ENCODE measurements at places on chromosomes 13 and 19.

GRCh38 chr13:30868799-30869470 is 37.1 kb upstream of the MEDAG start:
- no peak for DNase-seq

- no peak for DNase-seq
Measured at GRCh38 chr19:45782162-45782691, at the start of gene DMPK. DMPK (minus strand) TSS chr19:45782490; CDS start chr19:45782352, 138 bp downstream.

DNA sequence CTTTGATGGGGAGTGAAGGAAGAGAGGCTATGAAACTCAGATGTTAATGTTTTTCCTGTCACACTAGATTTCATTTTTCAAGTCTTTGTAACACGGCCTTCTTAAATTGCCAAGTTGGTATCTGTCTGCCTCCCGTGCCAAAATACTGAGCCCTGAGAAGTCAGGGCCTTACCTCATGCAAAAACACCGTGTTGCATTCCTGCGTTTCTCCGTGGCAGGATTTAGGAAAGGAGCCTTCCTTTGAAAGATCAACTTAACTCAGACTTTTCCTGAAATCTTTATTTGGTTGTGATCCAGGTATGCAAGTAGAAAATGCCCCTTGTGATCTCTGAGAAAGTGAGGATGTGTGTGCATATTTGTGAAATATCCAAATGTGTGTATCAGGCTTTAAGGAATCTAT is 1291.0 kb upstream of the SLC10A2 start:
- DNase-seq: peak; percentile 19

GRCh38 chr13:39148513-39148961 is 110.3 kb downstream of the NHLRC3 start:
- DNase-seq: peak; percentile 57

GRCh38 chr13:38944219-38944618 is 46.4 kb downstream of the STOML3 start:
- no peak for DNase-seq

DNA sequence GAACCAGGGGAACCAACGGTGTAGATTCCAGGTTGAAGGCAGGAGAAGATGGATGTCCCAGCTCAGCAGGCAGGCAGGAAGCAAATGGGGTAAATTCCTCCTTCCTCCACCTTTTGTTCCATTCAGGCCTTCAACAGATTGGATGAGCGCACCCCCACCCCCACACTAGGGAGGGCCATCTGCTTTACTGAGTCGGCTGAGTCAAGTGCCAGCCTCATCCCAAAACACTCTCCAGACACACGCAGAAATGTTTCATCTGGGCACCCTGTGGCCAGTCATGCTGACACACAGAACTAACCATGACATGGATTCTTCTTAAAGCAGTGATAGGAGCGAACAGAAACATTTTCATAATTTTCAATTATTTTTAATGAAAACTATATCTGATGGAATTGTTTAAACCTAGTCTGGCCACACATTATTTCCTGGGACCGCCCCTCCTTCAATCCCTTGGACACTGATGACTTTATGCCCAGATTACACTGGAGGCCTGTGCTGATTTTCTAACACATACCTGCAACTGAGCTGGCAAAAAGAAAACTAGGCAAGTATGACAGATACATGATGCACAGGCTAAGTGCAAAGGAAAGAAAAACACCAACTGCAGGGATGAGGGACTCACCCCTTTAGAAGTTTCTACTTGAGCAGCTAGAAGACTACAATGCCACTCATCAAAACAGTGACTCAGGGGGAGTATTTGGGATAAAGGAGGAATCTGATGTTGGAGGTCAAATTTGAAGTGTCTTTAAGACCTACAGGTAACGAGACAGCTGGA is 154.2 kb downstream of the TNFRSF19 start:
- DNase-seq: no peak

- DNase-seq: no peak
Measured at GRCh38 chr13:51845574-51846318, 769 bp upstream of the TMEM272 start.

DNA sequence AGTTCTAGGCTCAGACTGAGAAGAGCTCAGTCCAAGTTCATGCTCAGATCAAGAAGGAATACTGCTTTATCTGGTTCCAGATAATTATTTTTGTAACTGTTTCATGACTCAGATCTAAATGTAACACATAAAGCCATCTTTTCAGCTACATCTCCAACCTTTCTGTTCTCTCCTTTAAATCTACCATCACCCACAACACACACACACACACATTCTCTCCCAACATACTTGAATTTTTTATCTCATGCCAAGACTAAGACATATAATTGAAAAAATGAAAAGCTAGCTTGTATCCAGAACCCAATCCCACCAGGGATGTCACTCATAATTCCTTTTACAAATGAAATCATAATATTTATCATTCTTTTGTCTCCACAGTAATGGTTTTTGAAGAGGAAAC is 7.6 kb downstream of the KATNAL1 start:
- no peak for DNase-seq

- no peak for DNase-seq
Measured at GRCh38 chr13:103349211-103349980, 283.2 kb upstream of the SLC10A2 start.

DNA sequence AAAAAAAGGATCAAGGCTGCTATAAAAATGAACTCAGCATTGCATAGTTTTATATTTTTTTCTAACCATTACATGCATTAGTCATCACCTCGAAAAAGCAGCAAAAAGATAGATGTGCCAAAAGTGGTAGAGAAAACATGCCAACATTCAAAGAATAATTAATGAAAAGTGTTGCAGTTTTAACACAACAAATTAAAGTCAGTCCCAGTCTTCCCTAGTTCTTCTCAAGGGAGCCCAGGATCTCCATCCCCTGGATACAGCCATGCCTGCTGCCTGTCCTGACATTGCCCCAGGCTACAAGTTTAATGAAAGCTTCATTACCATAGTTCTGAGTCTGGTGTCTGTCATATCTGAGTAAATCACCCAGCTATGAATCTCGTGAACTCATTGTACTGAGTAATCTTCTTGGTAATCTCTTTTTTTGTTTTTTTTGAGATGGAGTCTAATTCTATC is 116.6 kb upstream of the KLF12 start:
- peak; percentile 22 for DNase-seq

DNA sequence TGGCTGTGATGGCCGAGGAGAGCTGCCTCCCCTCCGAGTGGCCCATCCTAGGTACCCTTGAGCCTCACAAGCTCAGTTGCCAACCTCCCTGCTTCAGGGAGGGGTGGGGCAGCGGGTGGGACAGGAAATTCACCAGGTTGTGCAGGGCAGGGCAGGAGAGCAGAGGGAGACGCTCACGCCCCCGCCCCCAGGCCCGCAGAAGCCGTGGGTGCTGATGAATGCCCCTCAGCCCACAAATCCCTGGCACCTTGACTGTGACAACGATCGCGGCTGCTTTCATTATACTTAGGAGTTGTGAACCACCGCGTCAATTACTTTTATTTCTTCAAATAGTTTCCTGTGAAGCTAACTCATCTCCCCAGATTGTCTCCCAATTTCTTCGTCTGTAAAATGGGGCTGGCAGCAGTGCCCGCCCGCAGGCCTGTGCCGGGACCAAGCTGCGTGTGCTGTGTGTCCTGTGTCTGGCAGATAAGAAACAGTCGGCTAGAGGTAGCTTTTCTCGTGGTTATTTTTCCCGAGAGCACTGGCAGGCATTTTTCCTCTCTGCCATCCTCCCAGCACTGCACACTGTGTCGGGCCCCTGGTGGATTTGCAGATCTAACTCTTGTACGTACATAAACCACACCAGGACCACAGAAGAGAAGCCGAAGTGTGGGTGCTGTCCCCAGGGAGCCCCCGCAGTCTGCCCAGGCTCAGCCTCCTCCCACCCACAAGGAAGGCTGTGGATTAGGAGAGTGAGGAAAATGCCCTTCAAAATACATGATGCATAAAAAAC is 7.9 kb upstream of the RASA3 start:
- no peak for DNase-seq

DNA sequence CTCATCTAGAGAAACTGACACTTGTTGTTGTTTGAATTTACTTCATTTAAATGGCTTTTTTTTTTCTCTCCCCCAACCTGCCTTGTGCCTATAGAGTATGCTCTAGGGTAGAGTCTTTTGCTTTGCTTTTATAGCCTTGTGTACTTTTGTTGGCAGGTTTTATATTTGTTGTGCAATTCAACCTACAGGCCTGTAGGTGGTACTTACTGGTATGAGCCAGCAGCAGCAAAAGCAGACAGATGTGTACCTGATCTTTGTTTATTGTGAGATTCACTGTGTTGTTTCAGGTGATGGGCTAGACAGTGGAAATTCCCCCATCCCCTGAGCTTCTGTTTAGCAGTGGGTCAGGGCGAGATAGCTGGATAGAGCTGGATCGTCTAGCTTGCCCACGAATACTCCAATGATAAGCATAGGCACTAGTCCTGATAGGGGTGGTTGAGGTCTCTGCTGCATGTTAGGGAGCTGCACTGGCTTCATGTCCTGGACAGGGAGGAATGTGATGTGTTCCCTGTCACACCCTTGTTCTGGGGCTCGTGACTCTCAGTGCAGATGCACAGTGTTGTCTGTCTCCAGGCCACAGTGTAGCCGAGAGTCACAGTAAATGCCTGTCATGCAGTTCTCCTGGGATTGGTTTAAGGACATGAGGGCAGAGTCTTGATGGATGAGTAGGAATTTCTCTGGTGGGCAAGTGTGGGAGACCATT is 21.3 kb downstream of the DNAJC3 start:
- DNase-seq: peak; percentile 28

DNA sequence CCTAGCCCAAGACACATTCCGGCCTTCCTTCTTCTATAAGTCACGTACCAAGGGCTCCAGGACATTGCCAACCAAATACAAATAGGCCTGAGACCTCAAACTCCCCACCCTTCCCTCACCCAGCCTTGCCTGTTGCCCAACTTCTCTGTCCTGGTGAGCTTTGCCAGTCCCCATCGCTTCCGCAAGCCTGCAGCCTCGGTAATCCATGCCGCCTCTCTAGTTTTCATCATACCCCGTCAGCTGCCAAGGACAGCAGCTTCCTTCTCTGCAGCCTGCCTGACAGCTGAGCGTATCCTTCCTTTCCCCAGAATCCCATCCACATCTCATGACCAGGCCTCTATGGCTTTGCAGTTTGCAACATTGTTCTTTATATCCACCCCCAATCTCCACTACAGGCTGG is 36.6 kb upstream of the POMP start:
- DNase-seq: no peak

DNA sequence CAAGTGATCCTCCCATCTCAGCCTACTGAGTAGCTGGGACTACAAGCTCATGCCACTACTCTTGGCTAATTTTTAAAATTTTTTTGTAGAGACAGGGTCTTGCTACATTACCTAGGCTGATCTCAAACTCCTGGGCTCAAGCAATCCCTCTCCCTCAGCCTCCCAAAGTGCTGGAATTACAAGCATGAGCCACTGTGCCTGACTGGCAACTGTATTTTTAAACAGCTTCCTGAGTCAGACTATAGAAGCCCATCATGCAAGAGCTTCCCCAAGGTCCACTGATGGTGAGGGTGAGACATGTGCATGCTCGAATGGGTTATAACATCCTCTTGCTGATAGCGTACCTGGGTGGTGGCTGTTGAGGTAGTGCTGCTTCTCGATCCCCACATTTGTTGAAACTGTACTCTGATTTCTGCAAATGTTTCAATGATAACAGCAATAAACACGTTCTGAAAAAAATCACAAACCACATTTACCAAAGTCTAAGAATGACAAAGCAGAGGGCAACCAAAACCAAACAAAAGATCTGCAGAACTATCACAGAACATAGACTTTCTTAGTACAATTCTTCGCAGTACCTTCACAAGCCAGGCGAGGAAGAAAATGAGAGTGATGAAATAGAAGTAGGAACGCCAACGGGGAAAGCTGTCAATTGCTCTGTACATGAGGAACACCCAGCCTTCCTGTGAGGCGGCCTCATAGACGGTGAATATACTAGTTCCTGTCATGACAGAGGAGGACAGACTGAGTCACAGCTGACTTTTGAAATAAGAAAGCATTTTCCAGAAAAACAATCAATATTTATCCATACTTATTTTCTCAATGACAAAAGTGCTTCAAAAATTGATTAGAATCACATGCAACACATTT is 124.4 kb downstream of the NALCN start:
- no peak for DNase-seq

GRCh38 chr19:48842789-48843162 is 6.5 kb upstream of the HSD17B14 start:
- peak; percentile 71 for DNase-seq

DNA sequence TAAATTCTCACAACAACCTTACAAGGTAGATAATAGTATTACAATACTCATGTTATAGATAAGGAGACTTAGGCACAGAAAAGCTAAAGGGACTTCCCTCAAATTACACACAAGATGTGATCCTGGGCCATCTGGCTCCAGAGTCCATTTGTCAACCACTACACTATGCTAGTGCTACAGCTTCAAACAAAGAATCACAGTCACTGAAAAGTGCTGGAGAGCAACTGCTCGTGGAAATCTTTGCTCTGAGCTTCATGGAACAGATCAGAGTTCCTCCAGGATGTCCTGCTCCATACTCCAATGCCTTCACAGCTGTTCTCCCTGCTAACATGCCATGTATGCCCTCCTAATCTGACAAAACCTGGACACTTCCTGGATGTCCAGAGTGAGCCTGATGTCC is 271.2 kb downstream of the ENOX1 start:
- DNase-seq: no peak

- DNase-seq: peak; percentile 14
Measured at GRCh38 chr13:29569253-29570050, 26.0 kb downstream of the SLC7A1 start.

DNA sequence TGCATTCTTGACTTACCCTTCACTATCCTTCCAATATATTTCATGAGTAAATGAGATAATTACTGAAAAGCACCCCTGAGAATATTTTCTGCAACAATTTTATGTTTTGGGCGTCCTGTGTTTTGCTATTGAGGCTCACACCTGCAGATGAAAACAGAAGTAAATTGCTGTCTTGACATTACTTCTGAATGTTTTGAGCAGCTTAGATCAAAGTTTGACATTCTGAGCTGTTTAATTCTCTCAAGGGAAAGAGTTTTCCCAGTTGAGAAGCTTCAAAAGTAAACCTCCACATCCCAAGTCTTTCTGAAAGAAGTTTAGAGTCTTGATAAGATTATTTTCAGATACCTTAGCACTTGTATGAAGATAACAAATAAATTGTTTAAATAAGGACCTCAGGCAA is 1667.2 kb upstream of the SLC10A2 start:
- no peak for DNase-seq

GRCh38 chr13:26780411-26780810 is 19.8 kb upstream of the GPR12 start:
- DNase-seq: no peak

GRCh38 chr13:22196777-22197176 is 525.9 kb downstream of the FGF9 start:
- DNase-seq: no peak

- DNase-seq: no peak
Measured at GRCh38 chr13:104608331-104608730, 1542.1 kb upstream of the SLC10A2 start.

GRCh38 chr19:3359015-3359918 is 7.1 kb upstream of the NFIC start:
- DNase-seq: peak; percentile 56

DNA sequence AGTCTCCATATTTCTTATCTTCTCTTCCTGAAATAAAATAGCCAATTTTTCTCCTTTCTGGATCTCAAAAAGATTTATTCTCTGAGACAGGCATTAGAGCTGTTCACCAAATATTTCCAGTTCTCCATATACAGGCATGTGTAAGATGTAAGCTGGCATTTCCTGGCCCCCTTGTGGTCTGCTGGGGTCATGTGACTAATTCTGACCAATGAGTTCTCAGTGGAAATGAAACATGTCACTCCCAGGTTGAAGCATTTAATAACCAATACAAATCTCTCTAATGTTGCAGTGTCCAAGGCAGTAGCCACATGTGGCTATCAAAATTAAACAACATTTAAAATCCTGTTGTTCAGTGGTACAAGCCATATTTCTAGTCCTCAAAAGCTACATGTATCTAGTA is 14.8 kb upstream of the CACNA1A start:
- no peak for DNase-seq

GRCh38 chr19:43667126-43667875 is 2.7 kb downstream of the PLAUR start:
- DNase-seq: no peak
